Transverse colon (tissue), 4 donors: ENCODE measurements at places on chromosomes 13 and 19.

GRCh38 chr13:101202590-101202989, 213.7 kb downstream of the NALCN start:
- no peaks in the 10 kb centered on the region for H3K4me1 ChIP-seq
- H3K27ac ChIP-seq: no peak overlapping the region
- no peaks in the 10 kb centered on the region for H3K36me3 ChIP-seq
- no peaks in the 10 kb centered on the region for H3K27me3 ChIP-seq
- DNase-seq: no peak

DNA sequence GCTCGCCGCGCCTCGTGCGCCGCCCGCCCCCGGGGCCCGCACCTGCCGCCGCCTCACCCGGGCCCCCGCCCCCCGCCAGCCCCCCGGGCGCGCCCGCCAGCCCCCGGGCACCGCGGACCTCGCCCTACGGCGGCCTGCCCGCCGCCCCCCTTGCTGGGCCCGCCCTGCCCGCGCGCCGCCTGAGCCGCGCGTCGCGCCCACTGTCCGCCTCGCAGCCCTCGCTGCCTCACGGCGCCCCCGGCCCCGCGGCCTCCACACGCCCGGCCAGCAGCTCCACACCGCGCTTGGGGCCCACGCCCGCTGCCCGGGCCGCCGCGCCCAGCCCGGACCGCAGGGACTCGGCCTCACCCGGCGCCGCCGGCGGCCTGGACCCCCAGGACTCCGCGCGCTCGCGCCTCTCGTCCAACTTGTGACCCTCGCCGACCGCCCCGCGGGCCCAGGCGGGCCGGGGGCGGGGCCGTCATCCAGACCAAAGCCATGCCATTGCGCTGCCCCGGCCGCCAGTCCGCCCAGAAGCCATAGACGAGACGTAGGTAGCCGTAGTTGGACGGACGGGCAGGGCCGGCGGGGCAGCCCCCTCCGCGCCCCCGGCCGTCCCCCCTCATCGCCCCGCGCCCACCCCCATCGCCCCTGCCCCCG, 17.2 kb downstream of the POLRMT start:
- H3K4me1 ChIP-seq: no peaks in the 10 kb centered on the region
- no peak overlapping the region for H3K27ac ChIP-seq
- H3K36me3 ChIP-seq: peaks cover 20% of the 10 kb centered on the region
- no peak for DNase-seq
- peaks cover 15% of the 10 kb centered on the region for H3K27me3 ChIP-seq

- no peak for DNase-seq
- no peak overlapping the region for H3K4me3 ChIP-seq
- peaks cover 60% of the 10 kb centered on the region for H3K27me3 ChIP-seq
- no peaks in the 10 kb centered on the region for H3K36me3 ChIP-seq
These were observed 2.2 kb downstream of the PALM3 start for GRCh38 chr19:14059652-14060155.

- H3K4me1 ChIP-seq: no peaks in the 10 kb centered on the region
- no peaks in the 10 kb centered on the region for H3K27me3 ChIP-seq
- H3K36me3 ChIP-seq: no peaks in the 10 kb centered on the region
- H3K4me3 ChIP-seq: no peak overlapping the region
- no peak for DNase-seq
These were observed 117.9 kb downstream of the EFNB2 start for GRCh38 chr13:106417467-106418110.

DNA sequence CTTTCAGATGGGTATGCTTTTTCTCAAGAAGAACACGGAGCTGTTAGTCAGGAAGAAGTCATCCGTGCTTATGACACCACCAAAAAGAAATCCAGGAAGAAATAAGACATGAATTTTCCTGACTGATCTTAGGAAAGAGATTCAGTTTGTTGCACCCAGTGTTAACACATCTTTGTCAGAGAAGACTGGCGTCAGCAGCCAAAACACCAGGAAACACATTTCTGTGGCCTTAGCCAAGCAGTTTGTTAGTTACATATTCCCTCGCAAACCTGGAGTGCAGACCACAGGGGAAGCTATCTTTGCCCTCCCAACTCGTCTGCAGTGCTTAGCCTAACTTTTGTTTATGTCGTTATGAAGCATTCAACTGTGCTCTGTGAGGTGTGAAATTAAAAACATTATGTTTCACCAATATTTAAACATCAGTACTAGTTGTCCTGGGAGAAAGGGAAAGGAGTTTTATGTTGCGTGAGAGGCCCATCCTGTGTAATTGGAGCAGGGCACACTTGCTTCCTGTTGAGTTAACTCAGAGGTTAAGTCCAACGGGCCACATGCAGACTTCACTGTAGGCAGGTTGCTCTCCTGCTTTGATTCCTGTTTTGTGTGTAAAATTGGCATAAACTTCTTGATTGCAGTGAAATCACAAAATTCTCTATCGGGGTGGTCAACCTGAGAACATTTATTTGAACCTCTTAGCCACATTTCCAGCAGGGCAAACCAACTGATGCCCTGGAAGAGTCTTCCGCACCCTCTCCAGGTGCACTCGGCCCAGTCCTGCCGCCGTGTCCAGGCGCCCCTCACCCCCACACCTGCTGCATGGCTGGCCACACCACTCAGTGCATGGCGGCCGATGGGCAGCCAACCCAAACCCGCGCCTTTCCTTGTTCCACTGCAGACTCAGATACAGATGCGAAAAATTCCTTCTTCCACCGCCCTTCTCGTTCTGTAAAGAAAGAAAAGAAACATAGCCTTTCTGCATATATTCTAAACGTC, 31.6 kb downstream of the SHISA2 start:
- no peaks in the 10 kb centered on the region for H3K36me3 ChIP-seq
- H3K27me3 ChIP-seq: no peaks in the 10 kb centered on the region
- no peak overlapping the region for H3K27ac ChIP-seq
- H3K4me1 ChIP-seq: no peaks in the 10 kb centered on the region

- no peak overlapping the region for H3K27ac ChIP-seq
- H3K27me3 ChIP-seq: no peaks in the 10 kb centered on the region
- no peak overlapping the region for H3K4me3 ChIP-seq
- no peaks in the 10 kb centered on the region for H3K36me3 ChIP-seq
These were observed 617.7 kb upstream of the SLITRK1 start for GRCh38 chr13:84500016-84500415.

DNA sequence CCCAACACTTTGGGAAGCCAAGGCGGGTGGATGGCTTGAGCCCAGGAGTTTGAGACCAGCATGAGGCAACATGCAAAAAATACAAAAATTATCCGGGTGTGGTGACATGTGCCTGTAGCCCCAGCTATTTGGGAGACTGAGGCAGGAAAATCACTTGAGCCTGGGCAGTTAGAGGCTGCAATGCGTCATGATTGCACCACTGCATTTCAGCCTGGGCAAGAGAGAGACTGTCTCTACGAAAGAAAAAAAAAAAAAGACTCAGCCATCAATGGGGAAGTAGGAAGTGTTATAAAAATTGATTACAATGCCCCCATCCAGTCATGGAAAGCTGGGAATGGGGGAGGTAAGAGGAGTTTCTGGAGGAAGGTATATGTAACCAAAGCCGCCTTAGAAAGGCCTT, 5.4 kb downstream of the TYK2 start:
- no peak for DNase-seq
- peaks cover 6% of the 10 kb centered on the region for H3K4me1 ChIP-seq
- H3K4me3 ChIP-seq: no peak overlapping the region
- H3K27me3 ChIP-seq: no peaks in the 10 kb centered on the region
- no peaks in the 10 kb centered on the region for H3K36me3 ChIP-seq
